ENCODE measurements at places on chromosomes 2 and 18.

DNA sequence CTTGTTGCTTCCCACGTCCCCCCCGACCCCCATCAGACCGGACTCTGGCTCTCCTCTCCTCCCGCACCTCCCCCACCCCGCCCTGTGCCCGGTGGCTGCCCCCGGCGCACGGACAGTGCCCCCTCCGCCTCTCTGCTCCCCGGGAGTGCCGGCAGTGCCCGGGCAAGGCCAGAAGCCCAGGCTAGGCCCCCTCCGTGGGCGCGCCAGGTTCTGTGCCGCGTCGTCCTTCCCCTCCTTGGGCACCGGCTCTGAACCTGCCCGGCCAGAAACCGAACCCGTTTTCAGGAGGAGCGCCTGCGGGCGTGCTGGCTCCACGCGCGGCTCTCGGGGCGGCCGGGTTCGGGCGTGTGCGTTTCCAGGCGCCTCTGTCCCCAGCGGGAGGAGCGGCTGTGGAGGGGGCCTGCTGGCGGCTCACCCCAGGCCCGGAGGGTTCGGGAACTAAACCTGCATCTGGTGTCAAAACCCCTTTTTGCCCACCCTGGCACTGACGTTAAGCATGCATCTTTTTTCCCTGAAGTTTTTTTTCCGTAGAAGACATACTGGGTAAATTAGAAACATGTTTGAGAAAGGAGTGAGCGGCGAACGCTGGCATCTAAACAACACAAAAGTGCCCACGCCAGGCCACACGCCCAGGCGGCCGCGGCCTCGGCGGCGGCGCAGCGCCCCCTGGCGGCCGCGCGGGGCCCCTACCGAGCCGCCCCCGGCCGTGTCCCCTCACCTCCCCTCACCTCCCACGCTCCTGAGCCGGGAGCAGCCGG is 123.9 kb upstream of the SLC1A4 start:
- peak; percentile 63 for DNase-seq

DNA sequence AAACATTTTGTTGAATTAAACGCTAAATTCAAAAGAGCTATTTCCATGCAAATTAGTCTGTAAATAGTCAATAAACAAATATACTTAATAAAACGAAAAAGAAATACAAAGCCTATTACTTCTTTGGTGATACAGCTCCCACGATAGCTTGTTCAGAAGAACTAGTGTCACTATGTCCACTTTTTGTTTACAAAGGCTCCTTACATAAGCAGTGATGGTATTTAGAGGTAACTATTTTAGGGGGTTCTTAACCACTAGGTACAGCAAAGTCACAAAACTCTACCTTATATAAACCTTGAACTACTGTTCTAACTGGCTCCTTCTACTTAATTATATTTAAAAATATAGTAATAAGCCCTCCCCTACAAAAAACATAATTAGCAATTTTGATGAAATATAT is 21.9 kb downstream of the ALS2 start:
- DNase-seq: no peak

DNA sequence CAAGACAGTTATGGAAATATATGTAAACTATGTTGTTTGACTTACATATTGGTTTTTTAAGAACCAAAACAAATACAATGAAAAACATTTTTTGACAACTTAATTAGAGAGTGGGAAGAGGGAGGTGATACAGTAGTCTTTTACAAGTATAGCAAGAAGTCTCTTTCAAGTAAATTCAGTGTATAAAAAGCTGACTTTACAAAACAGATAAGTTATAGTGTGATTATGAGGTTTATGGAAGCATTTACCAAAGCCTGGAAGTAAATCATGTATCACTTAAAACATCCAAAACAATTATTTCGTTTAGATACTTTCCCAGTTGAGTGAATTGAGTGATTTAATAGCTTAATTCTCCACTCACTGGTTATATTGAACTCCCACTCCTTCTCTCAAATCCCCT is 66.7 kb upstream of the SLC4A10 start:
- no peak for DNase-seq

GRCh38 chr18:12329125-12329698 is 21.2 kb downstream of the TUBB6 start:
- DNase-seq: no peak

DNA sequence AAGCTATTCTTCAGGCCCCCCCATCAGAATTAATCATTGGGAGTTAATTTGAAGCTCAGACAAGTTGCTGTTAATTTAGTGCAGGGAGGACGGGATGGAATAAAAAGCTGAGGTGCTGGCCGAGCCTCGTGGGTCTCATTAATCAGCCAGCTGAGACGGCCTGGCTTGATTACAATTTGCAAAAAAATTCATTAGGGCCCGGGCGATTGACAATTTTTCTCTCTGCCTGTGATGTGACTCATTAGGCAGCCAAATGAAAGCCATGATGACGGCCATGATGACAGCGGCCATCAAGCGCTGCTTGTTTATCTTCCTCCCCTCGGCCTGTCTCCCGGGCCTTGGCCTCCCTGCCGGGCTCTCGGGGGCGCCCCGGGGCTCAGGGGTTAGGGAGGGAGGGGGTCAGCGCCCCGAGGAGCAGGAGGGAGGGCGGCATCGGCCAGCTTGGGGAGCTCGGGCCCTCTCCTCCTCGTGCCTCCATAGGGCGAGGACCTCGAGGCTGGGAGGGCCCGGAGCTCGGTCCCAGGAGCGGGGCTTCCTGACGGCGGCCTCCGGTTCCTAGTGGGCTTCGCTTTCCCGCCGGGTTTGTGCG is 5.2 kb downstream of the GBX2 start:
- DNase-seq: no peak

Data from NCI-H446 (cell line).